Neural progenitor cell (in vitro differentiated cells): ENCODE measurements at places on chromosomes 2 and 18. TPM values are rescaled to one million over a fixed set of nuclear protein-coding genes. Genes with fewer than 3 reads are reported as not detected.

UGT1A10 gene
- total RNA-seq = not detected in 2 replicates

- no peaks in the 10 kb centered on the region for H3K4me1 ChIP-seq
- no peaks in the 10 kb centered on the region for H3K27me3 ChIP-seq
- no peak for DNase-seq
- H3K36me3 ChIP-seq = no peaks in the 10 kb centered on the region
- no peak overlapping the region for H3K27ac ChIP-seq
Observed at GRCh38 chr2:195320413-195320973, 336.5 kb upstream of the SLC39A10 start.

INO80D gene
- 8.1 and 11.3 TPM in 2 replicates for total RNA-seq

GRCh38 chr2:160014227-160014626 lies 48.2 kb downstream of the PLA2R1 start:
- no peak overlapping the region for H3K27ac ChIP-seq
- no peak overlapping the region for H3K4me3 ChIP-seq
- no peak for DNase-seq

GRCh38 chr2:237726401-237726830 lies 72.2 kb upstream of the RBM44 start:
- H3K27ac ChIP-seq = no peak overlapping the region
- peaks cover 17% of the 10 kb centered on the region for H3K4me1 ChIP-seq
- no peaks in the 10 kb centered on the region for H3K36me3 ChIP-seq
- no peak overlapping the region for H3K4me3 ChIP-seq
- H3K27me3 ChIP-seq = no peaks in the 10 kb centered on the region
- no peak for DNase-seq

SPHKAP gene
- total RNA-seq = 0.06 TPM in 1 of 2 replicates, not detected in the other

GRCh38 chr2:156300337-156300736 lies 32.2 kb downstream of the NR4A2 start:
- no peaks in the 10 kb centered on the region for H3K27me3 ChIP-seq
- no peak overlapping the region for H3K4me3 ChIP-seq
- H3K27ac ChIP-seq = no peak overlapping the region

HAUS1 gene
- 141 and 201 TPM in 2 replicates for total RNA-seq

DNA sequence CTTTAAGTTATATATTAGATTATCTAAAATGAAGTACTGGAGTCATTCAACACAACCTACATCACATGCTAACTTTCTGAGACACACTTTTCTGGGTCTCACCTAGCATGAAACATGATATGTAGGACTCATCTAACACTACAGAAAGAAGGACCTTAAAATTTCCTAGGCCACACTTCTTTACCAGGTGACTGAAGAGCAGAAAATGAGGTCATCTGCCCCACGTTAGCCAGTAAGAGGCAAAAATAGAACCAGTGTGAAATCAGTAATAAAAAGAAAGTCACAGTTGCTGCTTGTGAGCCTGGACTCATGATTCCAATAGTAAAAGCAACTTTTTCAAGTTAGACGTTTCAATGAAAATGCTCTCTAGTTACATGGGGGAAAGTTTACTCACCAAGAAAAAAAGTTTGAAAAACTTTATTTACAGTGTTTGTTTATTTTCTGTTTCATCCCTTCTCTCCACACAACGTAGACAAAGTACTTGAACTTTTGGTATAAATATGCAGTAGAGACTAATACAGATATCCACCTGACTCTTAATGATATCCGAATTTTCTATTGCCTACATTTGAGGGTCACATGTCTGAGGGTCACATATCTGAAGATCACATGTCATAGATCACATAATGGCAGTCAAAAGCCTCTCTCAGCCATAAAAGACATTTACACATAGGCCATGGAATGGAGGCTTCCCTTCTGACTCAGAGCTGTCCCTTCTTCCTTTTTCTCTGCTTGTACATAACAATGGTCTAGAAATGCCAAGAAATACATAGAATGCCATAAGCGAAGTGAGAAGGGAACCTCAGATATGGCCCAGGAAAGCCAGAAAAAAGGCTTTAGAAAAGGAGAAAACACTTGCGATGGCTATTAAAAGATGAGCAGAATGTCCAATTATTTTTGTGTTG lies 362.9 kb downstream of the ZEB2 start:
- H3K36me3 ChIP-seq = no peaks in the 10 kb centered on the region
- no peak overlapping the region for H3K27ac ChIP-seq
- no peak overlapping the region for H3K4me3 ChIP-seq
- DNase-seq = no peak

GRCh38 chr2:25265802-25266201 lies 75.9 kb downstream of the DNMT3A start:
- no peak for DNase-seq
- H3K27ac ChIP-seq = no peak overlapping the region
- no peak overlapping the region for H3K4me3 ChIP-seq
- peaks cover 29% of the 10 kb centered on the region for H3K4me1 ChIP-seq

ZEB2 gene
- 72.9 and 106 TPM in 2 replicates for total RNA-seq

TMEM247 gene
- not detected in 2 replicates for total RNA-seq

SESTD1 gene
- total RNA-seq = 24.8 and 43.1 TPM in 2 replicates

ACTG2 gene
- 0.19 and 0.32 TPM in 2 replicates for total RNA-seq

DNA sequence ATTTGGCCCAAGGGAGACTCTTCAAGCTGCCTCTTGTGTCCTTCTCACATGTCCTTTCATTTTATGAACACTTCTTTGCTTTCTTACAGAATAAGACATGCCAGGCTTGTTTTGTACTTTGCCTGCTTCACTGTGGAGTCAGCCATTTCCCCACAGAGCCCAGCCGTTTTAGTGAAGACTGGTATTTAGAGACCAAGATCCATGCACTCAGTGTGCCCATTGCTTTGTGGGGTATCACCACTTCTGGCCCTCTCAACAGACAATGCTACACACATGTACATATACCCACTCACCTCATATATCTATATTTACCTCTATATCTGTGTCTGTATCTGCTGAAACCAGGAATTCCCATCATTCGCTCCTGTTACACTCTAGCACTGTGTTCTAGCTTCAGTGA lies 74.1 kb downstream of the FARP2 start:
- no peak overlapping the region for H3K4me3 ChIP-seq
- H3K4me1 ChIP-seq = no peaks in the 10 kb centered on the region
- no peak for DNase-seq
- no peaks in the 10 kb centered on the region for H3K27me3 ChIP-seq

GRCh38 chr18:22124970-22125369 lies 44.4 kb upstream of the GATA6 start:
- no peaks in the 10 kb centered on the region for H3K36me3 ChIP-seq

ANKRD30BL gene
- total RNA-seq = not detected in 2 replicates

SERPINB8 gene
- 0.34 and 0.46 TPM in 2 replicates for total RNA-seq
